ENCODE measurements at places on chromosomes 5 and 9. TPM values are rescaled to one million over a fixed set of nuclear protein-coding genes. Genes with fewer than 3 reads are reported as not detected.

DNA sequence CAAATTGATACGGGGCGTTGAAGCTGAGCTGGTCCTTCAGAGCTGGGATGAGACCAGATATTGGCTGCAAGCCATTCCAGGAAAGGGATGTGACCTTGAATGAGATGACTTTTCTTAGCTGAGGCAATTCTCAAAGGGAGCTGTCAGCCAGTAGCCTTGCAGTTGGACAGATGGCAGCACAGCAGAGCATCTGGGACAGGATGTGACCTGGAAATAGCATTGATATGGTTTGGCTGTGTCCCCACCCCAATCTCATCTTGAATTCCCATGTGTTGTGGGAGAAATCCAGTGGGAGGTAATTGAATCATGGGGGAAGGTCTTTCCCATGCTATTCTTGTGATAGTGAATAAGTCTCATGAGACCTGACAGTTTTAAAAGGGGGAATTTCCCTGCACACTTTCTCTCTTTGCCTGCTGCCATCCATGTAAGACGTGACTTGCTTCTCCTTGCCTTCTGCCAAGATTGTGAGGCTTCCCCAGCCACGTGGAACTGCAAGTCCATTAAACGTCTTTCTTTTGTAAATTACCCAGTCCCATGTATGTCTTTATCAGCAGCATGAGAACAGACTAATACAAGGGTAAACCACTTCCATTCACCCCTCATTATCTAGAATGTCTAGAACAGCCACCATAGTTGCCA is 19.8 kb upstream of the MTX3 start:
- no peak for DNase-seq
- H3K27ac ChIP-seq: no peak overlapping the region

TMEM215 gene
- total RNA-seq: not detected

GRCh38 chr5:18032744-18033143 is 398.5 kb downstream of the TAF11L14 start:
- H3K36me3 ChIP-seq: no peaks in the 10 kb centered on the region
- no peaks in the 10 kb centered on the region for H3K4me1 ChIP-seq
- no peaks in the 10 kb centered on the region for H3K27me3 ChIP-seq
- H3K4me3 ChIP-seq: no peak overlapping the region
- DNase-seq: no peak
- H3K27ac ChIP-seq: no peak overlapping the region

DNA sequence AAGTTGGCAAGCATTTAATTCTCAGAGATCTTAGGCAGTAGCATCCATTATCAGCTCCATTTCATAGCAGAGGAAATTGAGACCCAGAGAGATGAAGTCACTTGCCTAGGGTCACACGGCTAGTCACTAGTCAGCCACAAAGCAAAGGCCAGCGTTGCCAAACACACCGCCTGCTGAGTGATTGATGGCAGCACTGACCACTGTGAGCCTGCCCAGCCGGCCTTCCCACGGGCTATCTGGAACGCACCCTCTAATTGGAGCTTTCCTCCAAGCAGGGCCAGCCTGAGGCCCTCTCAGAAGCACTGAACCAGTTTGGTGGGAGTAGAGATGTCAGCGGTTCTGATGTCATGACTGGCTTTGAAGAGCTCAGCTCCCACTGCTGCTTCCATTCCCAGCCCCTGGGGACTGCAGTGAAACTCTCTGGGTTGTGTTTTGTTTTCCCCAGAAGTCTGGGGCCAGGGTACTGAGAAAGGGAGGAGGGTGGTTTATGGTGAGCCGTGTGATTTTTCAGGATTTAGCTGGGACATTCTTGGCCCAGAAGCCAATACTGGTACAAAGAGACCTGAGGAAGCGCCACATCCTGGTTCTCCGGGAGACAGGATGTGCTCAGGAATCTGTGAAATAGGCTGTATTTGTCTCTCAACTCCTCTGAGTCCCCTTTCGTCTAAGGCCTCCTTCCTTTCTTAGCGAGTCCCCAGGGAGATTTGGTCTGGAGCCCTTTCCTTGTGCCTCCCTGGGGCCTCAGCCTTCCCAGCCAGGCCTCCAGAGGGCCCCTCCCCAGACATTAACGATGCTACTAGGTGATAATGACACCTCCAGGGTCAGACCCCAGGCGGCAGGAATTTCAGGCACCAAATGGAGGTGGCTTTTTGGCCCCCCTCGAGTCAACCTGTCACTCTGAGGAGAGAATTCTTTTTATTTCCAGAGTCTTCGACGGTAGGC is 44.5 kb downstream of the SPRY4 start:
- no peaks in the 10 kb centered on the region for H3K27me3 ChIP-seq
- H3K4me1 ChIP-seq: peaks cover 31% of the 10 kb centered on the region
- peak; percentile 53 for DNase-seq
- no peaks in the 10 kb centered on the region for H3K36me3 ChIP-seq
- H3K4me3 ChIP-seq: no peak overlapping the region
- peak overlapping the region; percentile 95 for H3K27ac ChIP-seq

GRCh38 chr5:170427672-170428236 is 38.6 kb upstream of the KCNMB1 start:
- H3K36me3 ChIP-seq: no peaks in the 10 kb centered on the region
- DNase-seq: no peak
- H3K4me1 ChIP-seq: no peaks in the 10 kb centered on the region
- H3K27ac ChIP-seq: no peak overlapping the region

DNA sequence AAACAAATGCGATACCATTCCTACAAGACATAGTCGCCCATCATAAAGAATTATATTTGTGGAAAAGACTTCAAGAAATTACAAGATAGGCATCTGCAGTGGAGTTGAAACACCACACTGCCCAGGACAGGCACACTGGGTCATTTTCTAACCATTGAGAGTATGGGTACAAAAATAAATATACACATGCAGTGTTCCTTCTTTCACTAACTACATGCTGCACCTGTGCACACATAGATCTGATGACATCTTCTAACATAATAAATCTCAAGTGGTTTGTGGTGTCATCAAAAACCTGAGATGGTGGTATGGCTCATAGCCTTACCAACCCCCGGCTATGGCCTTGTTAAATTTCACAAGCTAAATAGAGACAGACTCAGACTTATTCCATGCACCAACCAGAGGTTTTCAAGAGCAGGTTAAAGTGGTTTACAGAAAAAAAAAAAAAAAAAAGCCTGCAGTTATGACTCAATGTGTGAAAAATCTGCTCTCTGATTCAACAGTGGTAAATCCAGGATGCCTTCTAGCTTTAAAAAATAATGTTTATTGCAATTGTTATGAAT is 12.4 kb upstream of the NFIB start:
- no peak overlapping the region for H3K27ac ChIP-seq
- H3K36me3 ChIP-seq: no peaks in the 10 kb centered on the region
- DNase-seq: no peak

GRCh38 chr5:31364881-31365636 is 166.8 kb downstream of the DROSHA start:
- no peak overlapping the region for H3K27ac ChIP-seq
- H3K27me3 ChIP-seq: no peaks in the 10 kb centered on the region
- no peaks in the 10 kb centered on the region for H3K36me3 ChIP-seq
- H3K4me1 ChIP-seq: no peaks in the 10 kb centered on the region

DNA sequence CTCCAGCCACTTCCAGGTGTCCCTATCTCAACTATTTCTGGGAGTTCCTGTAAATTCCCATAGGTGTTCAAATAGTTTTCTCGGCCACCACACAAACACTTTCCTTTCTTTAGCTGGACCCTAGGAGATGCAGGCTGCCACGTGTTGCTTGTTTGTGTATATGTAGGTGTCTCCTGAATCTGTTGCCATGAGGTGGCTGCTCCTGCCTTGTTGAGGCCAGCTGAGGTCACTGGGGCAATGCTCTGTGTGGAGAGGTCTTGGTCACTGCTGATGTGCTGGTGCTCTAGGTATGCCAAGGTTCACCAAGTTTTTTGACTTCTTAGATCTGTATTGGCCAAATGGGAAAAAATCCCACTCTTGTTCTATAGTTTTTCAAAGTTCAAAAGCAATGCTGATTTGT is 132.5 kb upstream of the CHD1 start:
- no peaks in the 10 kb centered on the region for H3K27me3 ChIP-seq
- no peak for DNase-seq
- H3K4me1 ChIP-seq: no peaks in the 10 kb centered on the region

PTPN3 gene
- total RNA-seq: 3.7 TPM

- no peaks in the 10 kb centered on the region for H3K36me3 ChIP-seq
- H3K4me1 ChIP-seq: peaks cover 8% of the 10 kb centered on the region
- peaks cover 3% of the 10 kb centered on the region for H3K27me3 ChIP-seq
- no peak for DNase-seq
- no peak overlapping the region for H3K27ac ChIP-seq
Observed at GRCh38 chr9:85182383-85182782, 512.9 kb downstream of the NTRK2 start.

GRCh38 chr9:108919517-108919916 is 14.4 kb downstream of the ELP1 start:
- no peak overlapping the region for H3K27ac ChIP-seq
- no peak for DNase-seq
- no peaks in the 10 kb centered on the region for H3K27me3 ChIP-seq
- H3K36me3 ChIP-seq: peaks cover 14% of the 10 kb centered on the region
- H3K4me1 ChIP-seq: no peaks in the 10 kb centered on the region

LRRTM2 gene
- not detected for total RNA-seq

DNA sequence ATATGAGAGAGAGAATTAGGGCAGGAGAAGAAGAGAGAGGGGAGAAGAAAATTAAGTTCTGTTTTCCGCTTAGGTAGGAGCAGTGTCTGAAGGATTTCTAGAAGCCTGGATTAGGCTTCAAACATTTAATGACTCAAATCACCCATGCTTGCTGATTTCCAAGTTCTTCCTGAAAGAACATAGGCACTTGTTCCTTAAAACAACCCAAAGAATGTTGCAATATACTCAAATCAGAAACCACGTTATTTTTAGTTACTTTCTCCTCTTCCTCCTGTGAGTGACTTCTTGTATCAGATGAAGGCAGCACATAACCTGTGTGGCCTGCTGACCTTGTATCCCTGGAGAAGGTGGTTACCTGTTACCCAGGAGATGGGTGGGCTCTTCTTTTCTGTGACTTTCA is 351.5 kb upstream of the KLF4 start:
- no peaks in the 10 kb centered on the region for H3K36me3 ChIP-seq
- DNase-seq: no peak
- no peaks in the 10 kb centered on the region for H3K4me1 ChIP-seq
- H3K27me3 ChIP-seq: peaks cover 90% of the 10 kb centered on the region

EPB41L4A gene
- 37.7 TPM for total RNA-seq

DNA sequence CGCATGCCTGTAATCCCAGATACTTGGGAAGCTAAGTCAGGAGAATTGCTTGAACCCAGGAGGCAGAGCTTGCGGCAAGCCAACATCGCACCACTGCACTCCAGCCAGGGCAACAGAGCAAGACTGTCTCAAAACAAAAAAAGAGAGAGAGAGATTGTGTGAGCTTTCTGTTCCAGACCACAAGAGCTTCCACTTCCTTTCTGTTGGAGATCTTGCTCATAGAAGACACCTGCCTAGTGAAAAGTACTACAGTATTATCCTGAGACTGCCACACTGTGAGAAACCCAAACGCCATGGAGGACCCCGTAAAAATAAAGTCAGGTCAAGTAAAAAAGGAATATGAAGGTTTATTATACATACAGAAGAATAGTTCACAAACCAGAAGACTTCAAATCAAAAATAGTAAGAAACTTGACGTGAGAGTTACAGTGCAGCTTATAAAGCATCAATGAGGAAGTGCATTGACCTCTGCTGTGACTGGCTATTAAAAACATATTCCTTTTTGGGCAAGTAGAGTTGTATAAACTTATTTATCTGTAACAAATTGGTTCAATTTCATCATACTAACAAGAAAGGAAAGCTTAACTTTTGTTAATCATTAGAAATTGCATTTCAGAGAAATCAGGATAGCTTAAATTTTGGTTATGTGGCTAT is 4.3 kb upstream of the EMB start:
- H3K36me3 ChIP-seq: no peaks in the 10 kb centered on the region
- H3K4me3 ChIP-seq: no peak overlapping the region
- no peak for DNase-seq
- no peaks in the 10 kb centered on the region for H3K27me3 ChIP-seq
- H3K4me1 ChIP-seq: peaks cover 9% of the 10 kb centered on the region

- H3K27me3 ChIP-seq: no peaks in the 10 kb centered on the region
- no peak overlapping the region for H3K4me3 ChIP-seq
- H3K4me1 ChIP-seq: peaks cover 10% of the 10 kb centered on the region
- peak overlapping the region; percentile 9 for H3K27ac ChIP-seq
- no peak for DNase-seq
Observed at GRCh38 chr5:138711811-138712210, 41.4 kb upstream of the CTNNA1 start.

GRCh38 chr5:78518365-78519197 is 130.0 kb downstream of the LHFPL2 start:
- peaks cover 6% of the 10 kb centered on the region for H3K36me3 ChIP-seq
- H3K27ac ChIP-seq: peak overlapping the region; percentile 79
- no peak for DNase-seq
- H3K4me3 ChIP-seq: no peak overlapping the region

- DNase-seq: no peak
- H3K27me3 ChIP-seq: peaks cover 21% of the 10 kb centered on the region
- H3K36me3 ChIP-seq: no peaks in the 10 kb centered on the region
- H3K4me1 ChIP-seq: no peaks in the 10 kb centered on the region
- no peak overlapping the region for H3K27ac ChIP-seq
Observed at GRCh38 chr9:32875242-32875641, 91.9 kb downstream of the TMEM215 start.

PTCD2 gene
- 13.5 TPM for total RNA-seq

DNA sequence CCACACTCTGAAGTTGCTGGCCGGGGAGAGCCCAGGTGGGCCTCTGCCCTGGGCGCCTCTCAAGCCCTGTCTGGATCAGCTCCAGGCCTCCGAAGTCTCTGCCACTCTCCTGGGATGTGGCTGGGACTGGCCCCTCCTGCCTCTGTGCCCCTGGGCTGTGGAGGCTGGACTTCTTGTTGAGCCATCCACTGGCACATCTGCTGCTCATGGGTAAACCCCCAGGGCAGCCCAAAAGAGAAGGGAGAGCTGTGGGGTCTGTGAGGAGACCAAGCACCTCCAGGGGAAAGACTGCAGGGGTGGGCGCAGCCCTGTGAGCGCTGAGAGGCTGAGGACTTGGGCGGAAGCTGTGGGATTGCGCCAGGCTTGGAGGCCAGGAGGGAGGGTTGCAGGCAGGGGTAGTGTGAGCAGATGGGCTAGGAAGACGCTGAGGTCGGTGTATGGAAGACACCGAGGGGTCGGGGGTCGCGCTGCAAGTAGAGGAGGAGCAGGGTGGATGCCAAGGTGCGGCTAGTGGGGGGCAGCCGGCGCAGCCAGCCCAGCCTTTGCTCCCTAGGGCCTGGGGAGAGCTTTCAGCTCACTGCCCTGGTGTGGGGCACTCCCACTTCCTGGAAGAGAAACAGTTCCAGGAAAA is 118.1 kb downstream of the WNK2 start:
- no peak overlapping the region for H3K4me3 ChIP-seq
- peak overlapping the region; percentile 87 for H3K27ac ChIP-seq
- peaks cover 9% of the 10 kb centered on the region for H3K36me3 ChIP-seq
- no peak for DNase-seq
- H3K4me1 ChIP-seq: no peaks in the 10 kb centered on the region
- no peaks in the 10 kb centered on the region for H3K27me3 ChIP-seq

GRCh38 chr9:70112981-70113380 is 69.3 kb downstream of the MAMDC2 start:
- no peak overlapping the region for H3K27ac ChIP-seq
- no peak for DNase-seq
- H3K36me3 ChIP-seq: no peaks in the 10 kb centered on the region
- H3K27me3 ChIP-seq: peaks cover 9% of the 10 kb centered on the region
- peaks cover 4% of the 10 kb centered on the region for H3K4me1 ChIP-seq
- no peak overlapping the region for H3K4me3 ChIP-seq

GRCh38 chr9:121945849-121946248 is 147.3 kb downstream of the TTLL11 start:
- no peaks in the 10 kb centered on the region for H3K4me1 ChIP-seq
- no peaks in the 10 kb centered on the region for H3K36me3 ChIP-seq
- DNase-seq: no peak

NDUFAF2 gene
- 21.2 TPM for total RNA-seq

- H3K36me3 ChIP-seq: no peaks in the 10 kb centered on the region
- no peak for DNase-seq
- peaks cover 4% of the 10 kb centered on the region for H3K4me1 ChIP-seq
- peaks cover 6% of the 10 kb centered on the region for H3K27me3 ChIP-seq
- no peak overlapping the region for H3K4me3 ChIP-seq
- no peak overlapping the region for H3K27ac ChIP-seq
Observed at GRCh38 chr5:431711-432050, 11.3 kb upstream of the EXOC3 start.

Data from progenitor cell of endocrine pancreas (in vitro differentiated cells).